PC-9 (cell line): ENCODE measurements at places on chromosomes 6 and 20. TPM values are rescaled to one million over a fixed set of nuclear protein-coding genes. Genes with fewer than 3 reads are reported as not detected.

DNA sequence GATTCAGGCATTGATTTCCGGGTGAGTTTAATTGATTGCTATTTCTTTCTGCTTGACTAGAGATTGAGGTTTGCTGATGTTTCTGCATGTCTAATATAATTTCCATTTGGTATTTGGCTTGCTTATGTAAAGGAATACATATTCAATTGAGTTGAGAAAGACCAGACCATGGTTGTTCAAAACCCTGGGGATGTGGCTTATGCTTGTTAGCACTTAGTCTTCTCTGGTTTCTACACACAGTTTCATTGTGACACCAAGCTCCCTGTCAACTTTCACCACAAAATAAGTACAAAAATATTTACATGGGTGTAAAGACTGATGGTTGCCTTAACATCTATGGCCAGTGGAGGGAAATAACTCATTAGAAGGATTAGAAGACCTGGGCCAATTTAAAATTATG, 209.6 kb downstream of the CDH26 start:
- H3K36me3 ChIP-seq = no peaks in the 10 kb centered on the region
- no peaks in the 10 kb centered on the region for H3K4me1 ChIP-seq
- H3K27ac ChIP-seq = no peak overlapping the region
- H3K4me3 ChIP-seq = no peak overlapping the region

DNA sequence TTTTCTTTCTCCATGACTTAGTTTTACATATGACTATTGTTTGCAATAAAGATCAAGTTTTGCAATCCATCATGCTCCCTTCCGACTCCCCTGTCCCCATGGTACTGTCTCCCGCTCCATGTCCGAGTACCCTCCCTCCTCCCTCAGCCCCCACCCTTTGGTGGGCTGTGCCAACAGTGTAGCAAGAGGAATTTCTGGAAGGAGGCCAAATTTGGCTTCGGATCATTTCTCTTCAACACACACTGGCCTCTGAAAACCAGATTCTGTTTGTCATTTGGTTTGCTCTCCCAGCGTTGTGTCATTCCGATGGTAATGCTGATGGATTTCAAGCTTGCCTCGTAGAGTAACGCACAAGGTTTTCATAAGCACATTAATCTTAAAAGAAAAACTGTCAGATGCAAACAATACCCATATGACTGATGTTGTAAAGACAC, 22.9 kb upstream of the PAX1 start:
- no peak for DNase-seq
- H3K27me3 ChIP-seq = peaks cover 42% of the 10 kb centered on the region
- no peak overlapping the region for H3K27ac ChIP-seq
- no peaks in the 10 kb centered on the region for H3K36me3 ChIP-seq
- no peaks in the 10 kb centered on the region for H3K4me1 ChIP-seq

DNA sequence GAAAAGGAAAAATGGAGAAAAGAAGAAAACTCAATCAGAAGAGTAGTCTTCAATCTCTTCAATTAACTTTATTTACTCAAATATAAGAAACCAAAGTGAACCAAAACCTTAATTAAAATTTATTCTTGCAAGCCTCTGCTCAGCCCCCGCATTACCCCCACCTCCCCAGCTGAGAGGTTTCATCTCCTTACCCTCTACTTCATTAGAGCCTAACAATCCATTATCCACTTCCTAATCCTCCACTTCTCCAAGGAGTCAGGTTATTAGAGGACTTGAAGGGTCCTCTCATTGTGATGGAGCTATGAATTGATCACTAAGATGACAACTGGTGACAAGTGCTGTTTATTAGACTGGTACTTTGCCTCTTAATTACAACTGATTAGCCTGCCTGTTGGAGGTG, 956.5 kb downstream of the TFAP2A start:
- H3K4me3 ChIP-seq = no peak overlapping the region
- DNase-seq = no peak
- no peak overlapping the region for H3K27ac ChIP-seq
- H3K4me1 ChIP-seq = no peaks in the 10 kb centered on the region
- no peaks in the 10 kb centered on the region for H3K36me3 ChIP-seq

GRCh38 chr20:37559312-37560027, 31.8 kb upstream of the BLCAP start:
- no peak overlapping the region for H3K4me3 ChIP-seq
- no peaks in the 10 kb centered on the region for H3K36me3 ChIP-seq
- H3K4me1 ChIP-seq = no peaks in the 10 kb centered on the region
- no peak for DNase-seq
- H3K27ac ChIP-seq = no peak overlapping the region

GRCh38 chr6:29259721-29260120, 41.8 kb upstream of the OR14J1 start:
- H3K4me3 ChIP-seq = no peak overlapping the region
- no peaks in the 10 kb centered on the region for H3K4me1 ChIP-seq
- no peaks in the 10 kb centered on the region for H3K36me3 ChIP-seq
- H3K27ac ChIP-seq = no peak overlapping the region
- no peak for DNase-seq

GRCh38 chr6:7270320-7271204, 42.4 kb downstream of the SSR1 start:
- DNase-seq = no peak
- peaks cover 5% of the 10 kb centered on the region; the same call in 1 of the 2 replicates for H3K4me1 ChIP-seq
- H3K27me3 ChIP-seq = no peaks in the 10 kb centered on the region
- H3K27ac ChIP-seq = no peak overlapping the region
- H3K36me3 ChIP-seq = no peaks in the 10 kb centered on the region

DNA sequence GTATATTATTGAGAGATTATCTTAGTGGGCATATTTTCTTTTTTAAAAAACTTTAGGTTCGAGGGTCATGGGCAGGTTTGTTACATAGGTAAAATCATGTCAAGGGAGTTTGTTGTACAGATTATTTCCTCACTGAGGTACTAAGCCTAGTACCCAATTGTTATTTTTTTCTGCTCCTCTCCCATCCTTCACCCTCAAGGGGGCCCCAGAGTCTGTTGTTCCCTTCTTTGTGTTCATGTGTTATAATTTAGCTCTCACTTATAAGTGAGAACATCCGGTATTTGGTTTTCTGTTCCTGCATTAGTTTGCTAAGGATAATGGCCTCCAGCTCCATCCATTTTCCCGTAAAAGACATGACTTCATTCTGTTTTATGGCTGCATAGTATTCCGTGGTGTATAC, 247.9 kb upstream of the RAB32 start:
- no peak overlapping the region for H3K4me3 ChIP-seq
- 0 out of 2 replicates have a peak, but pooled peaks cover under 1% of the 10 kb centered on the region for H3K4me1 ChIP-seq
- no peak for DNase-seq
- no peaks in the 10 kb centered on the region for H3K27me3 ChIP-seq

- H3K36me3 ChIP-seq = no peaks in the 10 kb centered on the region
- H3K4me3 ChIP-seq = no peak overlapping the region
- no peaks in the 10 kb centered on the region for H3K27me3 ChIP-seq
- no peaks in the 10 kb centered on the region for H3K4me1 ChIP-seq
These were observed 93.1 kb downstream of the PRND start for GRCh38 chr20:4814696-4815252.

DNA sequence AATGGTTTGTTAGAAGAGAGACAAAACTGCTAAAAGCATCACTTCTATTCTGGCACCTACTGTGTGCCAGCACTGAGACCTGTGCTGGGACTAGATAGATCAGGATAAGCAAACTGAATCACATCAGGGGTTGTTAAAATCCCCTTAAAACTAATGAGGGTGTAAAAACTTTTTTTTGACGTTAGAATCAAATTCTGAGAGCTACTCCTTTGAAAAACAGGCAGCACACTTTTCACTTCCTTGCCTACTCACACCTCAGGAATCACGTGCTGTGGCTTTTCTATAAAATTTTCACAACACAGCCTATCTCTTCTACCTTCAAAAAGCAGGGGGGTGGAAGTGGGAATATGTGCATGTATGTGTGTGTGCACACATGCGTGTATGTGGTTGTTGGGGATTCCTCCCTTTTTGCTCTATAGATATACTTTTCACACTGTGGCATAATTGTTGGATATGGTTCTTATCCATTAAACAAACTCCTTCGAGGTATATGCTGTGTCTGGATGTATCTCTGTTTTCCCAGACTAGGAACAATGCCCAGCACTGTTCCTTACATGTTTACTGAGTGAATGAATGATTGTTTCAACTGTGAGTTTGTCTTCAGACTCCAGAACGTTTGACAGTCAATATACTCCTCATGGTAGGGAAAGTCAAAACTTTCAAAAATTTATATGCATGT, 105.4 kb downstream of the FYN start:
- H3K27ac ChIP-seq = no peak overlapping the region
- DNase-seq = no peak
- H3K4me1 ChIP-seq = no peaks in the 10 kb centered on the region
- H3K27me3 ChIP-seq = no peaks in the 10 kb centered on the region

GRCh38 chr6:157962601-157963302, 18.9 kb upstream of the SYNJ2 start:
- H3K27me3 ChIP-seq = no peaks in the 10 kb centered on the region
- no peak overlapping the region for H3K4me3 ChIP-seq
- no peak for DNase-seq
- no peaks in the 10 kb centered on the region for H3K4me1 ChIP-seq
- no peak overlapping the region for H3K27ac ChIP-seq
- no peaks in the 10 kb centered on the region for H3K36me3 ChIP-seq

- H3K36me3 ChIP-seq = no peaks in the 10 kb centered on the region
- DNase-seq = peak; percentile 56
- H3K4me1 ChIP-seq = peaks cover 12% of the 10 kb centered on the region
- no peak overlapping the region for H3K27ac ChIP-seq
- no peaks in the 10 kb centered on the region for H3K27me3 ChIP-seq
- no peak overlapping the region for H3K4me3 ChIP-seq
These were observed 136.4 kb upstream of the SALL4 start for GRCh38 chr20:51938559-51939258.

DNA sequence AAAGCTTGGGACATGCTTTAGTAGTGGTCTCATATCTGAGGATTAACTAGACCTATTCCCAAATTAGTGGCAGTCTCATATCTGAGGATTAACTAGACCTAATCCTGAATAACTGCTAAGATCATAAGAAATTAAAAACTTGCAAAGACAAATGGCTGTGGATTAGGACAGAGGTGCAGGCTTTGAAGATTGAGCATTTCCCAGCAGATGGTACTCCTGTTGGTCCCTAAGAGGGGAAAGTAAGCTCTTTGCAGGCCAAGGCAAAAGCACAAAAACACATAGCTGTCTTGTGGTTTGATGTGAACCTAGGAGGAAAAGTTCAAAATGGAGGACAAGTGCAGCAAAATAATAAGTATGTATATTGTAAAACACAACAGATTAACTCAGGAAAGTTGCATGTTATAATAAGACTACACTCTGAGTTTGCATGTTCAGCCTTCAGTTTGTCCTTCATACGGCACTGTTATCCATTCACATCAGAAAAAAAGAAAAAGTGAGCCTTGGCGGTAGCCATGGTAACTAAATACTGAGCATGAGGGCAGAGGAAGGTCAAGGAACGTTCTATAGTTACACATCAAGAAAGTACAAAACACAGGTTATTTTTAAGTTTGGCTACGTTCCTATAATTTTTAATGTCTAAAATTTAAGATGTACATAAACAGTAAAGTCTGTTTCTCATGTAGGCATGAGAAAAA, 62.8 kb downstream of the FILIP1 start:
- no peak for DNase-seq
- no peak overlapping the region for H3K27ac ChIP-seq
- no peaks in the 10 kb centered on the region for H3K27me3 ChIP-seq

DNA sequence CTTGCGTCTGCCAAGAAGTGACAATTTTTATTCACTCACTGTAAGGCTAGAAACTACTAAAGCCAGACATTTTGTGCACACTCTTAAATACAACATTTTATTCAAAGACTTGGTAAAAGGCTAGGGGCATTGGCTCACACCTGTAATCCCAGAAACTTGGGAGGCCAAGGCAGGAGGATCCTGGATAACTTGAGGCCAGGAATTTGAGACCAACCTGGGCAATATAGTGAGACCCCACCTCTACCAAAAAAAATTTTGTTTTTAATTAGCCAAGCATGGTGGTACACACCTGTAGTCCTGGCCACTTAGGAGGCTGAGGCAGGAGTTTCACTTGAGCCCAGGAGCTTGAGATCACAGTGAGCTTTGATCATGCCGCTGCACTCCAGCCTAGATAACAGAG, 11.3 kb upstream of the SENP6 start:
- no peaks in the 10 kb centered on the region for H3K27me3 ChIP-seq
- no peaks in the 10 kb centered on the region for H3K36me3 ChIP-seq
- H3K4me1 ChIP-seq = no peaks in the 10 kb centered on the region
- no peak overlapping the region for H3K27ac ChIP-seq
- DNase-seq = no peak

DNA sequence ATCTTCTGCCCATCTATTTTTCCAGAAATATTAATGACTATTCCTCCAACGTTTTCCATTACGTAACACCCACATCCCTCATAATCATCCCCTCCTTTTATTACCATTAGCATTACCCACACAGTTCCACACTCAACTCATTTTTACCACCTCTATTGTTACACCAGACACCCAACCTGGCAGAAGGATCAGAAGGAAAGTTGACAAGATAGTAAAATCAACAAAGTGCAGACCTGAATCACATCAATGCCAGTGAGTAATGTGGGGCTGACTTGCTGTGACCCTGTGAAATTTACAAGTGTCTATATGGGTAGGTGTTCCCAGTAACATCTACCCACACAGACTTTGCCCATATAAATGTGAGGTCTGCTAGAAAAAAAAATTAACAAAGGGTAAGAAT, 568.2 kb downstream of the MAFB start:
- no peak overlapping the region for H3K4me3 ChIP-seq
- no peaks in the 10 kb centered on the region for H3K4me1 ChIP-seq
- no peaks in the 10 kb centered on the region for H3K36me3 ChIP-seq

DNA sequence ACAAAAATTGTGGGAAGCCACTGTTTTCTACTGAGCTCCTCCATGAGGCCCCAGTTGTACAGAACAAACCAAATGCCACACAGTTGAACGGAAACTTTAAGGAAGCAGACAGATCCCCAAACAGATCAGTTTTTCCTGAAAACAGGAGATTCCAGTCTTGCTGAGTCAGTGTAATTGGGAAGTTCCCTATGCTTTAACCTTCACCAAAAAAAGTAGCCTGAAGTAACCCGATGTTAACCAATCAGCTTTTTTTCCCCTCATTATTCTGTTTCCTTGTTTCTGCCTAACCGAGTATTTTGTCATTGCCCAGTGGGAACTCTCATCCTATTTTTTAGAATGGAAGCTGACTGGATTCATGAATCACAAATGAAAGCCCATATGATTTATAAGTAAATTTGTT, 36.7 kb downstream of the MARCKS start:
- no peaks in the 10 kb centered on the region for H3K27me3 ChIP-seq
- DNase-seq = no peak
- no peaks in the 10 kb centered on the region for H3K36me3 ChIP-seq
- H3K4me1 ChIP-seq = peaks cover under 1% of the 10 kb centered on the region
- no peak overlapping the region for H3K4me3 ChIP-seq

GRCh38 chr6:150346346-150346745, 22.5 kb upstream of the IYD start:
- H3K27me3 ChIP-seq = no peaks in the 10 kb centered on the region
- no peaks in the 10 kb centered on the region for H3K36me3 ChIP-seq
- peaks cover 17% of the 10 kb centered on the region; the same call in 1 of the 2 replicates for H3K4me1 ChIP-seq

The CPXM1 gene
- total RNA-seq = not detected in 2 replicates

The MATN4 gene
- 0.33 and 0.60 TPM in 2 replicates for total RNA-seq

The TNNC2 gene
- total RNA-seq = 1.3 TPM in 1 of 2 replicates, not detected in the other

The SMLR1 gene
- not detected in 2 replicates for total RNA-seq

The BPI gene
- not detected in 2 replicates for total RNA-seq

The NOX3 gene
- not detected in 2 replicates for total RNA-seq

The EFCAB8 gene
- 1.1 TPM in 1 of 2 replicates, not detected in the other for total RNA-seq
